ENCODE measurements at places on chromosomes 5 and 9.
A peak's percentile ranks its signal among the peaks of the same experiment; 100 is the strongest.

- no peak for DNase-seq
Measured at GRCh38 chr5:77563475-77563874, 71.4 kb upstream of the WDR41 start.

- no peak for DNase-seq
Measured at GRCh38 chr5:2381861-2382260, 369.6 kb downstream of the IRX2 start.

DNA sequence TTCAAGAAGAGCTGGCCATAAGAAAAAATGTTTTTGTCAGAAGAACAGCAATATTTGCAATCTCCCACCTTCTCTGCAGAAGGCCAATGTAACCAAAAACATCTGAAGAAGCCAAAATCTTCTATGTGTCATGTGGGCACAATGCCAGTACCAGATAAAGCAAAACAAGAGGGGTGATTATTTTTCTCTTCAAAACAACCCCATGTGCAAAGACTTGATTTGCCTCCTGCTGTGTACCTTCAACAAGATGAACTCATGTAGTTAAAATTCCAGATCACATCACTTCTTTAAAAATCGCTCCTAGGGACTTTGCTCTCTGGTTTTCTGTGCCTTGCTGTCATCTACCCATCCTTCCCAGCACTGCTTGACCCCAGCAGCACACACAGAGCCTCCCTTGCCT is 134.0 kb upstream of the MAP3K1 start:
- no peak for DNase-seq

DNA sequence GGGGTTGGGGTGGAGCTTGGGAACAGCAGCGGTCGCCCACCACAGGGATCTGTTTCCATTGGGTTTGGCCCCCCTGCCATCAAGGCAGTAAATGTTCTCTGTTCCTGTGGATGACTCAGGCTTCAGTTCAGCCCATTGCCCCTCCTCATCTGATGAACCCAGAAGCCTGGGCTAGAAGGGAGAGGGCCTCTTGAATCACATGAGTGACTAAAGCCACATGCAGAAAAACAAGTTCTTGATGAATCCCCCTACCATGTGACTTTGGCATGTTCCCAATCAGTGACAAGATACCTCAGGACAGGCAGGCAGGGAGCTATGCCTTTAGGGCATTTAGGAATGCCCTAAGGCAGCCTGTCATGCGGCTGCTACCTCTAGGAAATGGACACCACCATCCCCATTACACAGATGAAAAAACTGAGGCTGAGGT is 2.5 kb downstream of the SH3PXD2B start:
- peak; percentile 86 for DNase-seq

GRCh38 chr5:16659536-16659935 is 42.7 kb upstream of the RETREG1 start:
- DNase-seq = no peak

Data from stromal cell of bone marrow (primary cell).